ENCODE measurements at places on chromosomes 13 and 19. TPM values are rescaled to one million over a fixed set of nuclear protein-coding genes. Genes with fewer than 3 reads are reported as not detected.

SHD gene
- polyA plus RNA-seq = not detected

DNA sequence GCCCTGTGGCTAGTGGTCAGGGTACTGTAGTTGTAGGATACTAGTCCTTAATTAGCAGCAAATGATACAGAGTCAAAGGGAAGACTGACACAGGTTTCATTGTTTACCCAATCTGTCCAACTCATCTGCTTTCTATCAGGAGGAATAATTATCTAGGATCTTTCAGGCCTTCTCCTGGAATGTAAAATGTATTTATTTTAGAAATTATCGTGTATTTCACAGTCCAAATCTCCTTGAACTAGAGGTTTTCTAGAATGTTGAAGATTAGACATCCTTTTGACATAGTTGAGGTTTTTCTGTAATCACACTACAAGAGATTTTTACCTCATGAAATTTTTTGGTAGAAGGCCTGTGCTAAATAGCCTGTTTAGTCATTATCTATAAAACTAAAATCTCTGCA, 1694.8 kb upstream of the PCDH20 start:
- no peak for DNase-seq

DNA sequence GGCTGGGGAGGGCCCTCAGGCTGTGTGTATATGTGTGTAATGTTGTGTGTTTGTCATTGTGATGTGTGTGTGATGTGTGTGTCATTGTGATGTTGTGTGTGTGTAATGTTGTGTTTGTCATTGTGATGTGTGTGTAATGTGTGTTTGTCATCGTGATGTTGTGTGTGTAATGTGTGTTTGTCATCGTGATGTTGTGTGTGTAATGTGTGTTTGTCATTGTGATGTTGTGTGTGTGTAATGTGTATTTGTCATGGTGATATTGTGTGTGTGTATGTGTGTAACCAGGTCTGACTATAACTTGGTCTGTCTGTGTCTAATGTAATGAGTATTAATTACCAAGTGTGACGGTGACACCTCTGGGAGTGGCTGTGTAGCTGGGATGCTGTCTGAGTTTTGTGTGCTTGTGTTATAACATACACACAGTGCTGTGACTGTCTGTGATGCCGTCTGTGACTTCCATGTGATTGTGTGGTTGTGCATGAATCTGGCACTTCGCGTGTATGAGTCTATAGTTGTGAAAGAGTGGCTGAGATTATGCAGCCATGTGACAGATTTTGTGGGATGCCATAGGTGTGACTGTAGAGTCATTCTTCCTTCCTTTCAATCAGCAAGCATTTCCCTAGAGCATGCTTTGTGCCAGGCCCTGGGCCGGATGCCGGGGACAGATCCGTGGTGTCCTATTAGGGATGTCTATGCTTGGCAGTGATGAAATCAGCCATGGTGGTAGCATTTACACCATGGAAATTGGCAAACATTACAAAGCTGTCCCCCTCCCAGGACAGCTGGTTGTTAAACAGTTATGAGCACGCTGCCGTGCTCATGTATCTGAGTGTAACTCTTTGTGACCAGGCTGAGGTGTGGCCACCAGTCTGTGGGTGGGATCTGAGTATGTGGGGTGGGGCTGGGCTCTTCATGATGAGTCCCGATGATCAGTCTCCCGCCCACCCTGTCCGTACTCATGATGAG, 6.4 kb downstream of the TNFSF14 start:
- peak; percentile 65 for DNase-seq

- DNase-seq = no peak
Observed at GRCh38 chr19:39372047-39372802, 18.7 kb downstream of the PAF1 start.

DNA sequence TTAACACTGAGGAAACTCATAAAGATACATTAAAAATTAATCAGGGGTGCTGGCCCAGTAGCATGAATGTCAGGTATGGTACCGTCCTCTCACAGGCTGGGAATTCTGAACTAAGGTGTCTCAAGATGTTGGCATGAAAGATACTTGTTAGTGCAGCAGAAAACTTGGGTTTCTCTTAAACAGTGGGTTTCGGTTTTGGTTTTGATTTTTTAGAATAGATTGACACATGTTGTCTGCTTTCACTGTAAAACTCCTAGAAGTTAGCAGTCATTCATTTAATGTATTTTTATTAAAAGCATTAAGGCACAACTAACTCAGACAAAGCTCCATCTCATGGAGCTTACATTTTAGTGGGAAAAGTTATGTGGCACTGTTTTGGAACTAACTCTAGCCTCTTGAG, 3.5 kb upstream of the OBI1 start:
- DNase-seq = no peak

GRCh38 chr19:53977429-53977990, 13.9 kb upstream of the CACNG6 start:
- peak; percentile 62 for DNase-seq

DNA sequence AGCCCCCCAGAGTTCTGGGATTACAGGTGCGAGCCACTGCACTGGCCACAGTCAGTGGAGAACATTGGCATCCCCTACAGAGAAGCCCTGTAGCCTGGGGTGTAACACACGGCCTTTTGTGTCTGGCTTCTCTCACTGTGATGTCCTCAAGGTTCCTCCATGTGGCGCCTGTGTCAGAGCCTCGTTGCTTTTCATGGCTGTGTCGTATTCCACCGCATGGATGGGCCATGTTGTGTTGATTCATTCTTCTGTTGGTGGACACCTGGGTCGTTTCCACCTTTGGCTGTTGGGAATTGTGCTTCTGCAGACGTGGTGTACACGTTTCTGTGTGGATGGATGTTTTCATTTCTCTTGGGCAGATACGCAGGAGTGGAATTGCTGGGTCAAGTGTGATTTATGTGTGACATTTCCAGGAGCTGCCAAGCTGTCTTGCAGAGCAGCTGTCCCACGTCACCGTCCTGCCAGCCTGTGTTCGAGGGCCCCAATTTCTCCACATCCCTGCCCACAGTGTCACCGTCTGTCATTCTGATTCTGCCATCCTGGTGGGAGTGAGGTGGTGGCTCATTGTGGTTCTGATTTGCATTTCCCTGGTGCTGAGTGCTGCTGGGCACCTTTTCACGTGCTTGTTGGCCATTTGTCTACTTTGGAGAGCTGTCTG, 59.4 kb downstream of the KDM4B start:
- DNase-seq = no peak

RNF17 gene
- polyA plus RNA-seq = not detected

- no peak for DNase-seq
Observed at GRCh38 chr13:83221256-83221655, 661.0 kb downstream of the SLITRK1 start.

ZNF836 gene
- 7.2 TPM for polyA plus RNA-seq

CDX2 gene
- polyA plus RNA-seq = not detected

DNA sequence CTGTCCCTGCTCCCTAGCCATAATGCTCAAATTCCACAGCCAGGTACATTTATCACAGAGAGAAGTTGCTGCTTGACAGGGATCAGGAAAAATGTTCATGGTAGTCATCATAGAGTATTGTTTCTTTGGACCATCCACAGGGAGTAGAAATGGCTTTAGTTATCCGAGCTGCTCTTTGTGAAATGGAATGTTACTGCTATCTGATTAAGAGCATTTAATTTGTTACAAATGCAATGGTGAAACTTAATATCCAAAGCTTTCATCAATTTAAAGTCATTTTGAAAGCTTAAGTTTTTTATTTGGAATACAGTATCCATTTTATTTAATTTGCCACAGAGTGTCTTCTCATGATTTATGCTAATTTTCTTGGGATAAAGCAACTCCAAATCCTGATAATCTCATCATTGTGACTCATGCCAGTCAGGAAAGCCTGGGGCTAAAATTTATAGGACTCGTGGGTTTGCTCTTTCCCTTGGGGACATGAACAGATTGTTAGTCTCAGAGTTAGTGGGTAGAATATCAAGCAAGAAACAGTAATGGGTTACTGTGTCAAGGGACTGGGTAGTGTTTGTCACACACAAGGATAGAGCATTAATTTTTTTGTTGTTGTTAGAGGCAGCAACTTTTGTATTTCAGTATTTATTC, 59.8 kb downstream of the SCEL start:
- no peak for DNase-seq

Data from immature natural killer cell (primary cell).